ENCODE measurements at places on chromosomes 7 and 10.

DNA sequence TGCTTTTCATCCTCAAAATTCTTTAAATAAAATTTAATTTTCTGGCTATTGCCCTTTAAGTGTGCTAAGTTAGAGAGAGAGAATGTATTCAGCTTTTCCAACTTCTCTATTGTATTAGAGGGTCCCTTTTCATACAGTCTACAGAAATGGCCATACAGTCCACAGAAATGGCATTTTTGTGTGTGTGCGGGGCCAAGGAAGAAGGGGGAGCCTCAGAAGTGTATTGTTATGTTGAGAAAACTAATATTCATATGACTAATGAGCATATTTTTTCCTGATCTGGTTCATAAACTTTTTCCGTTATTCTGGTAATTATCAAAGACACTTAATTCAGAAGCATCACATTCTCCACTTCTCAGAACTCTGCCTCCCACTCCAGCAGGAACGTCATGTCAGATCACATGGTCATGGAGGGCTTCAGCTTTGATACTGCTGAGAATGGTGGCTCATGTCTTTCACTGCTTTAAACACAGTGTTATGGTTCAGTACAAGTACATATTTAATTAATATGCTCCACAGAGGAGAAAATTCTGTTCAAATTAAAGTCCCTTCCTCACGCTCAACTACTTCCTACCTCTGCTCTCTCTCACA lies 37.1 kb downstream of the ELMO1 start:
- DNase-seq = no peak

GRCh38 chr7:146683439-146683838 lies 566.8 kb downstream of the CNTNAP2 start:
- DNase-seq = no peak

DNA sequence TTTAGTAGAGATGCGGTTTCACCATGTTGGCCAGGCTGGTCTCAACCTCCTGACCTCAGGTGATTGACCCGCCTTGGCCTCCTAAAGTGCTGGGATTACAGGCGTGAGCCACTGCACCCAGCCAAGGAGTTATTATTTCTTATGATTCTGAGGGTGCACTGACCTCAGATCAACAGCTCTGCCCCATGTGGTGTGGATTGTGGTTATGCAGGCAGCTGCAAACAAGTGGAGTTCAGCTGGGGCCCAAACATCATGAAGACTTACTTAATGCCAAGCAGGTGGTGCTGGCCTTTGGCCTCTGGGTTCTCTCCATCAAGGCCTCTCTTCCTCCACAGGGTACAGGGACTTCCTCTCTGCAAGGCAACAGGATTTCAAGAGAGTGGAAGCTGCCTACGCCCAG lies 45.1 kb upstream of the OPTN start:
- no peak for DNase-seq

- DNase-seq = no peak
Measured at GRCh38 chr10:80739963-80740715, 202.4 kb downstream of the SH2D4B start.

GRCh38 chr7:16365952-16366351 lies 55.4 kb downstream of the CRPPA start:
- no peak for DNase-seq

DNA sequence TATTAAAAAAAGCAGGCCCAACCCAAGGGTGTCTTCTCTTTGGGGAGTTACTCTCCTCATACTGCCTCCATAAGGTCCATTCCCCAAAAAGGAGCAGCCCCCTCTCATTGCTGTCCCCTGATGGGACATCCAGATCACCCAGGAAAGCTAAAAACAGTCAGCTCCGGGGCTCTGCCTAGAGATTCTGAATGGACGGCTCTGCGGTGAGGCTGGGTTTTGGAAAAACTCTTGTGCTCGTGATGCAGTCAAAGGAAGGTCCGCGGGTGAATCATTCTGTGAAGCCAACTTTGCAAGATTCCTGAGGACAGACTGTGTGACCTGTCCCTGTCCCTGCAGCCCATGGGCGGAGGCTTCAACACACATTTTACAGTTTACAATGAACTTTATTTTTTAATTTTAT lies 351.5 kb downstream of the TYW1 start:
- no peak for DNase-seq
